ENCODE measurements at places on chromosomes 11 and 22.

DNA sequence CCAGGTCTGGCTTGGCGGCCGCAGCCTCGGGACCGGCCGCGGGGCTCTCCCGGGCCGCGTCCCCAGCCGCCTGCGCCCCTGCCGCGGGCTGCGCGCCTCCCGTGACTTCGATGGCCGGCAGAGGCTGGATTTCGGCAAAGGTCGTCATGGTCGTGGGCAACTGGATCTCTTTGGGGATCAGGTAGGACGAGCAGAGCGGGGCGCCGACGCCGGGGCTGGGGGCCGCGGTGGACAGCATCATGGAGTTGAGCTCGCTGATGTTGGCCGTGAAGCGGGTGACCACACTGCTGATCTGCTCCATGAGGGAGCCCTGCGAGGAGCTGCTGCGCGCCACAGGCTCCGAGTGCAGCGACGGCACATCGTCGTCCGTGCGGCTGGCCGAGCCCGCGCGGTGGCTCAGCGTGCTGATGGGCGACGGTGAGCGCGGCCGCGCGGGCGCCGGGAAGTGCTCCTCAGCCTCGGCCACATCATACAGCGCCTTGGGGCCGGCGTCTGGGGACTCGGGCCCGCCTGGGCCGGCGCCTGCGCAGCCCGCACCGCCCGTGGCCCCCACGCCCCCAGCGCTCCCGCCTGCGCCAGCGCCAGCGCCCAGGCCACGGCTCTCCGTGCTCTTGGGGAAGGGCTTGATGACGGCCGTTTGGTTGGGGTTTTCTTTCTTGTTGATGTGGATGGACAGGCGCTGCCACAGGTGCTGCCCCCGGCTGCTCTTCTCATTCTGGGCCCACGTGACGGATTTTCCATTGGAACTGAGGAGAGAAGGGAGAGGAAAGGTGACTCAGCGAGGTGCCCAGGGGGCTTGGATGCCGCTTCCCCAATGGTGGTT lies 171.4 kb upstream of the CTSC start:
- peak; percentile 30 for DNase-seq

DNA sequence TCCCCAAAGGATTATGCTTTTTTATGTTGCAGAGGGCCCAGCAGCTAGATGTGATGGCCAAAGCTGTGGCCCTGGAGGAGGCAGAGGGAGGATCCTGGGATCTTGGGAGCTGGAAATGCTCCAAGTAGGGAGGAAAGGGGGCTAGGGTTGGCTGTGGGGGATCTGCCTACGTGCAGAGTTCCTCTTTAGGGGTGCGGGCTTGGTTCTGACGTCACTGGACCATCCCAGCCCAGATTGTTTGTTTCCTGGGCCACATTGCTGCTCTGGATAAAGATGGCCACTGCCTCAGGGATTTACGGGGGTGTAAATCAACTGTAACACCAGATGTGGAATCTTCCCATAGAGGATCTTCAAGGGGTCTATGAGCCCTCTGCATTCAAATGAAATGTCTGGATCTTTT lies 110.3 kb upstream of the SYT13 start:
- peak; percentile 75 for DNase-seq

DNA sequence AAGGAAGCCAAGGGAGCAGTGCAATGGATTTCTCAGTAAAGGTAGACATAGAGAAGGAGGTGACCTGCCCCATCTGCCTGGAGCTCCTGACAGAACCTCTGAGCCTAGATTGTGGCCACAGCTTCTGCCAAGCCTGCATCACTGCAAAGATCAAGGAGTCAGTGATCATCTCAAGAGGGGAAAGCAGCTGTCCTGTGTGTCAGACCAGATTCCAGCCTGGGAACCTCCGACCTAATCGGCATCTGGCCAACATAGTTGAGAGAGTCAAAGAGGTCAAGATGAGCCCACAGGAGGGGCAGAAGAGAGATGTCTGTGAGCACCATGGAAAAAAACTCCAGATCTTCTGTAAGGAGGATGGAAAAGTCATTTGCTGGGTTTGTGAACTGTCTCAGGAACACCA lies 6.6 kb downstream of the TRIM22 start:
- DNase-seq, result no peak

- DNase-seq, result no peak
Observed at GRCh38 chr11:119677840-119678239, 51.2 kb downstream of the NECTIN1 start.

DNA sequence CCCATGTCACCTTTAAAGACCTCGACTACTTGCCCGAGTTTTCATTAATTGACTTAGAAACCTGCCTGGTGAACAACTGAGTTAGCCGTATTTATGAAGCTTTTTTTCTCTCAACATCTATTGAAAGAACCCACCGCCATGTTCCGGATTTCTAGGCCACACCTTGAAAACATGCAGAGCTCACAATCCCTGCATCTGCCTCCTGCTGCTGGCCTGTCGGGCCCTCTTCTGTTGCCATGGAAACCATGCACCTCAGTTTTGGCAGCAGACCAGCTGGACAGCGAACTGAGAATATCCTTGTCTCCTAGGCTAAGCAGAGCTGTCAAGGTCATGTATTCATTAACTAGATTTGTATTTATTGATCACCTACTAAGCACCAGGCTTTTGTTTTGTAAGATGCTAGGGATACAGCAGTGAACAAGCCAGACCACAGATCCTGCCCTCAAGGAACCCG lies 4.3 kb upstream of the PATZ1 start:
- DNase-seq, result peak; percentile 95

GRCh38 chr11:74736031-74736430 lies 4.8 kb upstream of the CHRDL2 start:
- DNase-seq, result no peak

GRCh38 chr22:21964918-21965484 lies 12.4 kb upstream of the PPM1F start:
- DNase-seq, result no peak

- no peak for DNase-seq
Observed at GRCh38 chr11:118612378-118612777, 5.0 kb downstream of the PHLDB1 start.

GRCh38 chr22:48654492-48654891 lies 1173.2 kb downstream of the BRD1 start:
- no peak for DNase-seq

GRCh38 chr11:110434952-110435779 lies 5.4 kb downstream of the FDX1 start:
- peak; percentile 2 for DNase-seq

DNA sequence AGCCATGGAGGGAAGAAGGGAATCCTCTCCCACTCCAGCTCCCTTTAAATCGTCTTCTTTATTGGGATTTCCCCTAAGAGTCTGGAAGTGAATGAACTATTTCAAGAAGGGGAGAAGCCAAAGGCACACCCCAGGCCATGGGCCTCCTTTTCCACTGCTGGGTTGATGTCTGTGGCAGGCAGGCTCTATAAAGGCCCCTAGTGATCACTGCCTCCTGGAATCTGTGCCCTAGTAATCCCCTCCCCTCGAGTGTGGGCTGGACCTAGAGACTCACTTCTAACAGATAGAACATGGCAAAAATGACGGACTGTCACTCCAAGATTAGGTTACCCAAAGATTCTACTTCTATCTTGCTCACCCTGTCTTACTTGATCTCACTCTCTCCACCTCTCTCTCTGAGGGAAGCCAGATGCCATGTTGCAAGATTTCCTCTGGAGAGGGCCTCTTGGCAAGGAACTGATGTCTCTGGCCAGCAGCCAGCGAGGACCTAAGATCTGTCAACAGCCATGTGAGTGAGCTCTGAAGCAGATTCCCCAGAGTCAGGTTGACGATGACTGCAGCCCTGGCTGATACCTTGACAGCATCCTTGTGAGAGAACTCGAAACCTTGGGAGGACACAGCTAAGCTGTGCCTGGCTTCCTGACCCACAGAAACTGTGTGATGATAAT lies 444.8 kb downstream of the SOX6 start:
- DNase-seq, result peak; percentile 86

DNA sequence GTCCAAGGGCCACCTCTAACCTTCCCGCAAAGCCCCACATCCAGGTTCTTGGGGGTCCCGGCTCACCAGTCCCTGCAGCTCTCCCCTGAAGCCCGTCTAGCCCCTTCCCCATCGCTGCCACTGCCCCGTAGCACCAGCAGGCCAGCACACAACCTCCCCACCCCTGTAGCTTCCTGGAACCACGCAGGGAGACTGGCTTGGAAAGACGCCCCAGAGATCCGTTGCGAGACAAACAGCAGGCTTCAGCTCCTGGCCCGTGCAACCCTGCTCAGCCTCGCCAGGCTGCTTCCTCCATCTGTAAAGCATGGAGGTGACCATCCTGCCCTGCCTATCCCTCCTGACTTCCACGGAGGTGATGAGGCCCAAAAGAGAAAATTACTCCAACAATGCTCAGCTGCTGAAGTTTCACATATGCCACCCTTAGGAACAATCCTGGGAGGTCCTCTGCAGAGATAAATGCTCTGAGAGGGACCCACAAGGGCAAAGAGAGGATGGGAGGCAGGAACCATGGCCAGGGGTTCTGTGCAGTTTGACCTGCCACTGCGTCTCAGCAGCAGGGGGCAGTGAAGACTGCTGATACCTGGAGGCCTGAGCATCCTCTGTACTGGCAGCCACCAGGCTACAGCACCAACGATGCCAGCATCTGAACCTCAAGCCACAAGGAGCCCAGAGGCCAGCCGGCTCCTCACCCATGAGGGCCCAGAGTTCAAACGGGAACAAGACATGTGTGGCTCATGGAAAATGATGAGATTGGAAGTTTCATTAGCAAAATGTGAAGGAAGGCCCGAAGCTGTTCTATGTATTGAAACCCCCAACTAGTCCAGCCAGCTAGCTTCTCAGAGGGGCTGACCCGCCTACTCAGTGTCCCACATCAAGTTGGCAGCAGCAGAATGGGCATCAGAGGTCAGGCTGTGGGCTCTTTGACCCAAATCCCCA lies 16.1 kb downstream of the DGCR2 start:
- DNase-seq, result no peak

DNA sequence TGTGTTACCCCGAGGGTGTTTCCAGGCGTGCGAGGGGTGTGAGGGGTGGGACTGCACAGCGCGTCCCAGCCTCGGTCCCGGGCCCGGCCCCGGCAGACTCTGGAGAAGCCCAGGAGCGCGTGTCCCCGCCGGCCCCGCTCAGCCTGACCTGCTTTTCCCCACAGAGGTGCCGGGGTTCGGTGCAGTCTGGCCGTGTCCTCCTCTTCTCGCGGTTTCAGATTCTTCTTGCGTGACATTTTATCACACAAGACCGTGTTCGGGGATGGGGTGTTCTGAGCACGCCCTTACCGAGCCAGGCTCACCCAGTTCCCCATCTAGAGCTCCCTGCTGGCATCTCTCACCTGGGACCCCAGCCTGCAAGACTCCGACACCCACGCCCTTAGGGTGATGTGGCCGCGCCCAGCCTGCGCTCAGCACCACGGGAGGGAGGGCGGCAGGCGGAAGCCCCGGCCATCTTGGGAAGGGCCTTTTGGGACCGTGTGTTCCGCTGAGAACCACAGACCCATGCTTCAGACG lies 775.6 kb downstream of the BRD1 start:
- DNase-seq, result no peak

GRCh38 chr22:31292236-31292989 lies at the start of gene PIK3IP1:
PIK3IP1 (minus strand) TSS chr22:31292488; CDS start chr22:31292344, 144 bp downstream.
- peak; percentile 92 for DNase-seq

DNA sequence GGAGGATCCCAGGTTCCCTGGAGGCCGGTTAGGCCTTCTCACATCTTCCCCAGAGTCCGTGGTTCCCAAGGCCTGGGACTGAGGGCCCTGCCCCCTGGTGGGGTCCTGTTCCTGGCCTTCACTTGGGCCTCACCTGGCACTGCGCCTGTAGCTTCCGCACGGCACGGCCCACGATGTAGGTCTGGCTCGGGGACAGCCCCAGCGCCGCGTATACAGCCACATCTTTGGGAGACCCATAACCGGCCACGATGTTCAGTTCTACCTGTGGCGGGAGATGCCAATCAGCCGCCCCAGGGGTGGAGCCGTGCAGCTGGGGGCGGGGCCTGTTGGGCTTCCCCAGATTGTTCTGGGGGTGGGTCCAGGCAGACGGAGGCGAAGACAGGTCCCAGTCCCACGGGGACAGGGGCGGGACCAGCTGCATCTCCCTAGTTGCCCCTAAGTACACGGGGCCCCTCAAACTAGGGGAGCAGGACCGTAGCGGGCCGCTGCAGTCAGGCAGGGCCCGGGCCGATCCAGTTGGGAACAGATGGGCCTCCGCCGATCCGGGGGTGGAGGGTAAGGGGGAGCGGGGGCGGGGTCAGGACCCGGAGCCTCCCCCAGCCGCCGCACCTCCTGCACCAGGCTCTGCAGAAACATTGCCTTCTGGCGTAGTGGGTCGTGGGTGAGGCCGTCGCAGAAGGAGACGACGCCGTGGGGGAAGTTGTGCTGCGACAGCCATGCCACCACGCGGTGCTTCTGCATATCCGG lies 10.1 kb downstream of the AIP start:
- no peak for DNase-seq

DNA sequence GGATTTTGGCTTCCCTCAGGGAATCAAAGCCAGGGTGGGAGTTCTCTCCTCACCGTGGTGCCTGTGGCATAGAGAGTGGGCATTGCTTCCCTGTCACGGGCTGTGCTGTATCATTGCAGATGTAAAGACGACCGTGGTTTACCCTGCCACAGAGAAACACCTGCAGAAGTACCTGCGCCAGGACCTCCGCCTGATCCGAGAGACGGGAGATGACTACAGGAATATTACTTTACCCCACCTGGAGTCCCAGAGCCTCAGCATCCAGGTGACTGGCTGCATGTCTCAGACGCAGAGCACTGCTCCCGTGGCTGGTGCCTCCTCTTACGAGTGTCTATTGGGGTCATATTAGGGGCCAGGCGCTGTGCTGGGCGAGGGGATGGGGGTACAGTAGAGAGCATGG lies 24.2 kb upstream of the ST3GAL4 start:
- no peak for DNase-seq

DNA sequence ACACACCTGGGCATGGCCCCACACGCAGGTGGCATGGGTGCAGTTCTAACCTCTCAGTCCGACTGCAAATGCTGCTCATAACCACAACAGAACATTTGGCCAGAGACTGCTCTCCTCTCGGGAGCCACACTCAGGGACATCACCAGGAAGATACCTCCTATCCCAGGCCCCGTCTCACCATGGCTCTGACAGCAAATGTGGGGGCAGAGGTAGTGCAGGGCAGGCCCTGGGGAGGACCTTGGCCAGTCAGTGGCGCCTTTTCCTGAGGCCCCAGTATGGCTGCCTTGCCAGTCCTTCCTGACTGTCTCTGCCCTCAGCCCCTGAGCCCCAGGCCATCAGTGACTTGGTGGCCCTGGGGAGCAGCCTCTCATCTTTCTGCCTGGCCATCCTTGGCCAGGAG lies 2.8 kb downstream of the KRTAP5-6 start:
- no peak for DNase-seq

DNA sequence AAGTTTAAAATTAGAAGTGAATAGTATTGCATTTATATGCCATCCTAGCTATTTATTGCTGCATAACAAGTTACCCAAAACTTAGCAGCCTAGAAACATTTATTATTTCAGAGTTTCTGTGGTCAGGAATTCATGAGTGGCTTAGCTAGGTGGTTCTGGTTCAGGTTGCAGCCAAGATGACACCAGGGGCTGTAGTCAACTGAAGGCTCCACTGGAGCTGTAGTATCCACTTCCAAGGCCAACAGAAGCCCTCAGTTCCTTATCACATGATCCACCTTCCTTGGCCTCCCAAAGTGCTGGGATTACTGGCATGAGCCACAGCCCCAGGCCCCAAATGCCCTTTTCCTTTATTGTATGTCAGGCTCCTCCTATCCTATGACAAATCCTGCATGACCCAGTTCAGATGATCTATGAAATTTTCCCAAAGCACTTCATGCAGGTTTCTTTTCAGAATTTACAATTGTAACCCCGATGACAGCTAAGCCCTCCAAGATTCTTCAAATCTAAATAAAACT lies 6.1 kb upstream of the ALG8 start:
- no peak for DNase-seq

Measured in NCI-H524 (cell line).